Stimulated activated effector memory CD8-positive, alpha-beta T cell treated with anti-CD3 and anti-CD28 coated beads, Interleukin-12 subunit alpha, Interleukin-12 subunit beta, amount 100 ng/mL, for 72 hours (primary cell): ENCODE measurements at places on chromosomes 16 and 17.

DNA sequence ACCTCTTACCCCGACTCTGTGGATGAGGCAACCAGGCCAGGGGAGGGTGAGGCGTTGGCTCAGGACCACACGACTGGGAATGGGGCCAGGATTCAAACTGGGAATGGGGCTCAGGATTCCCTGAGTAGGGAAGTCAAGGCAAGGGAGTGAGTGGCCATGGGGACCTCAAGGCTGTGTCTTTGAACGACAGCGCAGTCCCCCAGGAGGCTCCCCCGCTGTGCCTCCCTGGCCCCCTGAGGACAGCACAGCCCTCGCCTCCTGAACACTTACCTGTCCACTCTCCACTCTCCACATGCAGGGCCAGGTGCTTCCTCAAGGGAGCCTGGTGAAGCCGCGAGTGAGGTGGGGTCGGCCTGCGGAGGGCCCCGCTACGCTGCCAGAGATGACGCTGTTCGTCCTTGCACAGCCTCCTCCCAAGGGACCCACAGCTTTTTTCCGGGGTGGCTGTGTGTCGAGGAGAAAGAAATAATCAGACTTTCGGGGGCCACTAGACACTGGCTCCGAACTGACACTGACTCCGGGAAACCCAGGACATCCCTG, 6.9 kb downstream of the ZNF469 start:
- DNase-seq, result no peak

DNA sequence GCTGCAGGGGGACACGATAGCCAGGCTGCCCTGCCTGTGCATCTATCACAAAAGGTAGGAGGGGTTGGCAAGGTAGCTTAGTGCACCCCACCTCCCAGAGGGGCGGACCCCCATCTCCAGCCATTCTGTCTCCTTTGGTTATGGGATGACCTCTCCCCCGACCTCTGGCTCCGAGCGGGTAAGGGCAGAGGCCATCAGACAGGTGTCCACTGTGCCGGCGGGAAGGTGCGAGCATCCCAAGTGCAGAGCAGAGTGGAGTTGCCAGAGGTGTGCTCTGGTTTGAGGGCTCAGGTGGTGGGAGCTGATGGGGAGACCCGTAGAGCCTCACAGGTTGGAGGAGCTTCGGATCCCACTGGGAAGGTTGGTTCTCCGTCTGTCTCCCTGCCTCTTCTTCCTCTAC, 11.7 kb downstream of the LDHD start:
- DNase-seq, result no peak

DNA sequence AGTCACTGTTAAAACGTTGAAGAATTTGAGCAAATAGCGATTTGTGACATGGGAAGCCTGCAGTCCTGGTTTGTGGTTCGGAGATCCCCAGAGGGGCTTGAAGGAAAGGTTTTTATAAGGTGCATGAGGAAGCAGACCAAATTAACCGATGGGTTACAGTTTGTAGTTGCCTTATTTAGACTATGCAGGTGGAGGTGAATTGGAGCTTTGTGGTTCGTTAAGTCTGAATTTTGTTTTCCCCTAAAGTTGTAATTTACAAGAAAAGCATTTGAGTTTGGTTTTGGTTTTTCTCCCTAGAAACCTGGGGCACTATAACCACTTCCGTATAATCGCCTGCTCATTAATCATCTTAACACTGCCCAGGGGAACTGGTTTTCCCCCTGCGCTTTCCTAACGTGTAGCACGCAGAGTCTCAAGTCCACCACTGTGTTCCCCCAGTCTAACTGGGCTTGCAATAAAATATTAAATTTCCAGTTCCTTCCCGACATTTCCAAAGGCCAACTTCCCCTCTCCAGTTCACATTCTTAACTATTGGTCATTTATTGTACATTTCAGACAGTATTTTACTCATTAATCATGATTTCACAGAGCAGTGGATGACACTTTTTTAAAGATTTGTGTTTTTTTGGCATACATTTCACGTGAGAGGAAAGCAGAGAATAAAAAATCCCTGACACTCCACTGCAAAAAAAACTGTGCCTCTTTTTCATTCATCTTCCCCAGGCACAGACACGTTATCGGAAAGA, 932 bp downstream of the ZNF267 start:
- peak; percentile 75 for DNase-seq

- DNase-seq, result peak; percentile 70
Measured at GRCh38 chr16:30902029-30902972, 5.9 kb downstream of the CTF1 start.

GRCh38 chr17:29483503-29483902, 83.3 kb downstream of the ABHD15 start:
- no peak for DNase-seq

DNA sequence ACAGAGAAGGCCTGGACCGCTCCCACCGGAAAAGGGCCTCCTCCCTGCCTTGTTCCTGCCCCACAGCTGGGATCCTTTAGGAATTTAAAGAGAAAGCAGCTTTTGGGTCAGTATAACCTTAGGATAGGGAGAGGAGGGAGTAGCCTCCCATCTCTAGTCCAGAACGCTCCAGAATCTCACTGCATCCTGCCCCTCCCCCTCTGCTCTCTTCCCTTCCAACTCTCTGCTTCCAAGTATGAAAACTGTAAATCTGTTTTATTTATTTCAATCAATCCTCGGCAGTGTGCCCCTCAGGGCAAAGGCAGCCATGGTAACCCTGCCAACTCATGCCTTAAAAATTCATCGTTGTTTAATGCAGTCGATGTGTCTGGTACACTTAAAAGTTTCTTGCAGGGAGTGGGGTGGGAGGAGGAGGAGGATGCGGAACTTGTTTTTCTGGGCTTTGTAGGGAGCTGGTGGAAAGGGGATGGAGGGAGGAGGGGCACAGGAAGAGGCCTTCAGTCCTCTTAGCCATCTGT, 21.2 kb upstream of the MTSS2 start:
- DNase-seq, result no peak

DNA sequence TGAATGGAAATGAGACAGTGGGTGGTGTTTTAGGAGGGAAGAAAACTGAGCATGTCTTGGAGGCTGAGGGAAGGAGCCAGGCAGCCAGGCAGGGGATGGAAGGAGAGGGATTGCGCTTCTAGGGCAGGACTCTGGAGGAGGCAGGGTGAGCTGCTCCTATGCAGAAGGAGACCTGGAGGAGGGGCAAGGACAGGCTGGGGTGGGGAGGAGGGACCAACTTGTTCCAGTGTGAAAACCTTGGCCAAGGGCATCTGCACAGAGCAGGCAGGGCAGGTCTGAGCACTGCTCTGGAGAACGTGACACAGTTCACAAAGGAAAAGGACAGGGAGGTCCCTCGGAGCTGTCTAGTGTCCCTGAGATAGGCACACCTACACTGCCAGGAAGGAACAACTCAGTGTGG, 5.5 kb downstream of the GALK1 start:
- no peak for DNase-seq

DNA sequence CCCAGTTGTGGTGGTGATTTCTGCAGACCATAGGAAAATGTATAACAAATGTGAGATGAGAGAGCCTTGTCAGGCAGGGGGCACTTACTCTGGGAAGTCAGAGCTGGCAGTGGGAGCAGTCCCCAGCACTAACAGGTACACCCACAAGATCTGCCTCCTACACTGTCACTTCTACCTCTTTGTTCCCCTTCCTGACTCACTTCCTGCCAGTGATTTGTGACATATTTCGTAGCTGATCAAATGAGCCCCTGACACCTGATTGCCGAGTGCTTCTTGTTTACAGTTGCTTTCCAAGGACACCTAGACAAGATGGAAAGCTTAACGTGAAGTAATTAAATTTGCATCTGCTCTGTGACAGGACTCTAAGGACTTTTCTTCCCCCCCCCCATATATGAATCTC, 40.5 kb downstream of the FTO start:
- no peak for DNase-seq

GRCh38 chr17:9244066-9245052, 223.0 kb downstream of the NTN1 start:
- DNase-seq, result no peak
